ENCODE measurements at places on chromosomes 7 and 10.

DNA sequence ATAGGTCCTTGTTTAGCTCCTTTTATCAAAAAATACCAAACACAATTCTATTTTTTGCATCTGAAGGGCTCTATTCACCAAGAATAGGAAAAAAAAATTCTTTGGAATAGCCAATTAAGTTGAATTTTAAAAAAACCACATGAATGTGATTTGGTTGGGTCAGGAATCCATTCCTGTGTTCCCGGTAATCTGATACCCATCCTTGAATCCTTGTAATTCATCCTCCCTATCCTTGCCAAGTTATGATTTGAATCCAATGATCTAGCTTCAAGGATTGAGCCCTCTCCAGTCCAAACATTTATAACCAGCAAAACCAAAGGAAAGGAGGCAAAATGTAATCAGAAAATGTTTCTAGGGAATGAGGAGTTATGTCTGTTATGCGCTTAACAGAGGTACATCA is 86.6 kb downstream of the CFAP58 start:
- no peak for DNase-seq

DNA sequence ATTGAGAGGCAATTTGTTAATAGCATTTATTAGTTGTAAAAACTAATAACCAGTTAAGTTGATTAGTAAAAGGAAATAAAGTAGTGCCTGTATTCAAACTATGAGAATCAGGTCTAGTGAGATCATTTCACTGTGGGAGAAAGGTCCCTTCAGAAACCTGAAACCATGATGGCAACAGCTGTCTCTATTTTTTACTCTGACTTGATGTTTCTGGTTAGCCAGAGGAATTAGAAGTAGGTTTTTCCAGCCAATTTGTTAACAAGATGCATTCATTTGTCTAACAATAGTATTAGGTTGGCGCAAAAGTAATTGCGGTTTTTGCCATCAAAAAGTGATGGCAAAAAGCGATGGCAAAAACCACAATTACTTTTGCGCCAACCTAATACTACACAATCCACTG is 272.2 kb upstream of the YAE1 start:
- DNase-seq = no peak

DNA sequence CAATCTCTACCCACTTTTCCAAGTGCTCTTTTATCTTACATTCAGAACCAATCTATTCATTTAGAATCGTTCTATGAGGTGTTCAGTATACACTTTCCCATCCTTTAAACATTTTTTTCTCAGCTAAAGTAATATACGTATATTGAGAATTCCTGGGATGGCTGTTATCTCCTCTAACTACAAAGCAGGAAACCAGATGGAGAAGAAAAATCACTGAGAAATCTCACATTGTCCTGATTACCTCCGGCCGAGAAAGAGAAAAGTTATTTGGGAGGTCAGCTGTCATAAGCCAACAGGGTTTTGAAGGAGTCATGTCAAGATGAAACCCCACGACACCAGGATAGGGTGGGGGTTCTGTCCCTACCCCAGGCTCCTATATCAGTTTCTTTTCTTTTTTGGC is 99.2 kb upstream of the KDM7A start:
- no peak for DNase-seq

DNA sequence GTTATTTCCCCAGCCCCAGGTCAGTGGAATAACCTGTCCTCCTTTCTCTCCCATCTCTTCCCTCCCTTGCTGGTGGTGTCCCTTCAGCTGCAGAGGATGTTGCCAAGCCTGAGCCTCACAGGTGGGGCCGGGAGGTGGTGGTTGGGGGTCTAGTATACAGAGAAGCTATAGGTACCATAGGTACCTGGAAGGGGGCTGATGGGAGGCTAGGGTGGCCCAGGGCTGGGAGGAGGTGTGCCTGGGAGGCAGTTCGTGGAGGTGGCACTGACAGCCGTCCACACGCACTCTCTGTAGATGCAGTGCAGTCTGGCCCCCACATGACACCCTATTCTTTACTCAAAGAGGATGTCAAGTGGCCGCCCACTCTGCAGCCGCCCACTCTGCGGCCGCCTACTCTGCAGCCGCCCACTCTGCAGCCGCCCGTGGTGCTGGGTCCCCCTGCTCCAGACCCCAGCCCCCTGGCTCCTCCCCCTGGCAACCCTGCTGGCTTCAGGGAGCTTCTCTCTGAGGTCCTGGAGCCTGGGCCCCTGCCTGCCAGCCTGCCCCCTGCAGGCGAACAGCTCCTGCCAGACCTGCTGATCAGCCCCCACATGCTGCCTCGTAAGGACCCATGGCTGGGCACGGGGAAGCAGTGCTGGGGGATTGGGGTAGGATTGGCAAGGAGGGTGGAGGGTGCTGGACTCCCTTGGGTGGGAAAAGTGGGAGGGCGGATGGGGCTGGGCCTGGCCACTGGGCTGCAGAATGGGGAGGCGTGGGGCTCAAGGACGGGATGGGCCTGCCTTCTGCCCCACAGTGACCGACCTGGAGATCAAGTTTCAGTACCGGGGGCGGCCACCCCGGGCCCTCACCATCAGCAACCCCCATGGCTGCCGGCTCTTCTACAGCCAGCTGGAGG is 9.5 kb downstream of the IRF5 start:
- DNase-seq = no peak

- DNase-seq = no peak
Observed at GRCh38 chr7:88361357-88361756, 54.7 kb upstream of the STEAP4 start.

- no peak for DNase-seq
Observed at GRCh38 chr10:71075086-71075758, 137.1 kb upstream of the UNC5B start.

GRCh38 chr7:106070567-106071254 is 41.4 kb downstream of the SYPL1 start:
- no peak for DNase-seq

- DNase-seq = no peak
Observed at GRCh38 chr7:12493407-12493806, 77.1 kb upstream of the SCIN start.

DNA sequence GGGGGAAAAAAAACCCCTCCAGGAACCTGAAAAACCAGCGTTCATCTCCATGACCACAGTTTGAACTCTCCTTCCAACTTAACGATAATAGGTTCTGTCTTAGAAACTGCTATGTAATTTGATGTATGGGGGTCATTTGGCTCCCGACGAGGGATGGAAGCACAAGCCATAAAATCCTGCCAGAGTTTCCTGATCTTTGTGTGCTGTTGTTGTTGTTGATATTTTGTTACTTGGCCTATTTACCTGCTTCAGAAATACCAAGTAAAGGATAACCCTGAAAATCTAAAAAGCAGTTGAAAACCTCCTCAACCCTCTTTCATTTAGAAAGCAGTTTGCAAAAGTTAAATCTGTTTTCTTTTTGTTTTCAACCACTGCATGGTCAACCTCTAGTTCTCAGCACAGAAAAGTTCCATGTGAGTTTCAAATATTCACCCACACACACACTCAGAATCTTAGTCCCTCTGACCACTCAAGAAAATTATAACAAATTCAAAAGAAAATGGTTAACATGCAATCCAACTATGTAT is 9.3 kb upstream of the HOXA2 start:
- no peak for DNase-seq

GRCh38 chr10:113331961-113332360 is 220.9 kb upstream of the HABP2 start:
- no peak for DNase-seq

GRCh38 chr10:97627731-97628130 is 5.6 kb downstream of the MORN4 start:
- DNase-seq = no peak

DNA sequence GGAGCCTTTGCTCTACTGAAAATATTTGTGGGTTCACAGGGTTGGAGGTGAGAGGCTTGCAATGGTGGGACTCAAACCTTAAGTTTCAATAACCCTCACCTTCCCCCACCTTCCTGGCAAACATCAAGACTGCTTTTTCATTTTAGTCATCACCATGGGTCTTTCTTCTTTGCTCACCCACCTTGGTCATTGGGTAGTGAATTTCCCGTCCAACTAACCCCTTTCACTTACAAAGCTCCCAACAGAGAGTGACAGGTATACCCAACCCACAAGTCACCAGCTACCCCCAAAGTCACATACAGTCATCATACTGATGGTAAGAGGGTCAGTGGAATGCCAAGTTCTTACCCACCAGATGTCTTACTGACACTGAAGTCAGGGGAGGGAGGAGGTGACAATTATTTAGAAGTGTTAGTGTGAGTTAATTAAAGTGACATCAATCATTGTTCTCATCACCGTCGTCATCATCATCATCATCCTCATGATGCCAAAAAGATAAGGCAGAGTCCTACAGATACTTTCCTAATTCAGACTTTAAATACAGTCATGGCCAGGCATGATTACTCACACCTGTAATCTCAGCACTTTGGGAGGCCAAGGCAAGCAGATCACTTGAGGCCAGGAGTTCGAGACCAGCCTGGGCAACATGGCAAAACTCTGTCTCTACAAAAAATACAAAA is 49.0 kb downstream of the PIK3AP1 start:
- peak; percentile 50 for DNase-seq

- no peak for DNase-seq
Observed at GRCh38 chr10:42953684-42954674, 122.9 kb upstream of the RET start.

- DNase-seq = peak; percentile 10
Observed at GRCh38 chr10:4514445-4515108, 311.4 kb upstream of the AKR1E2 start.

- no peak for DNase-seq
Observed at GRCh38 chr10:132817701-132818211, 31.8 kb upstream of the NKX6-2 start.

GRCh38 chr7:91326516-91327199 is 62.4 kb downstream of the FZD1 start:
- no peak for DNase-seq

DNA sequence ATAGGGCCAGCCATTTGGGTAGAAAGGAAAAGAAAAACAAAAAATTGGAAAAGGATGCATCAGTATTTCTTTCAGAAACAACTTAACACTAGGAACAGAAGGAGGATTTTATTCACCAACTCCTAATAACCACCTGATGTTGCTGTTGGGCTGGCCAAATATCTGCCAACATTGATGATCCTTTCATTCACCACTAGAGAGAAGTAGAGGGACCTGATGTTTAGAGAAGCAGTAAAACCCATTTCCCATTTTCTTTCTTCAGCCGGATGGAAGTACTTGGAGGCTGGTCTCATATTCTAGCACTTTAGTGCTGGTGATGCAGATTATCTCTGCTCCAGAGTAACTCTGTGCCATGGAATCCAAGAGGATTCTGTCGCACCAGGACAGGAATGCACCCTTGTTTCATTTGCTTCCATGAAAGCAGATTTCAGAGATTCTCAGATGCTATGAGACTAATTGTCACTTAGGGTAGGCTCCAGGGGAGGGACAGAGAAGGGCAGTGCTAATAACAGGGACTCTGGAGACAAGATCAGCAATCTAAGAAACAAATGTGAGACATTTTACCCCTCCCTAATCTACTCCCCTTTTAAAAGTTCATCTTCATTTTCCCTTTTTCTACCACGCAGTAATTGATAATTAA is 3.1 kb downstream of the KLLN start:
- peak; percentile 70 for DNase-seq

- DNase-seq = no peak
Observed at GRCh38 chr7:81714306-81714705, 55.5 kb downstream of the HGF start.

- no peak for DNase-seq
Observed at GRCh38 chr7:52273685-52274610, 761.5 kb upstream of the POM121L12 start.

- no peak for DNase-seq
Observed at GRCh38 chr10:6581778-6582228, 1.7 kb upstream of the PRKCQ start.

DNA sequence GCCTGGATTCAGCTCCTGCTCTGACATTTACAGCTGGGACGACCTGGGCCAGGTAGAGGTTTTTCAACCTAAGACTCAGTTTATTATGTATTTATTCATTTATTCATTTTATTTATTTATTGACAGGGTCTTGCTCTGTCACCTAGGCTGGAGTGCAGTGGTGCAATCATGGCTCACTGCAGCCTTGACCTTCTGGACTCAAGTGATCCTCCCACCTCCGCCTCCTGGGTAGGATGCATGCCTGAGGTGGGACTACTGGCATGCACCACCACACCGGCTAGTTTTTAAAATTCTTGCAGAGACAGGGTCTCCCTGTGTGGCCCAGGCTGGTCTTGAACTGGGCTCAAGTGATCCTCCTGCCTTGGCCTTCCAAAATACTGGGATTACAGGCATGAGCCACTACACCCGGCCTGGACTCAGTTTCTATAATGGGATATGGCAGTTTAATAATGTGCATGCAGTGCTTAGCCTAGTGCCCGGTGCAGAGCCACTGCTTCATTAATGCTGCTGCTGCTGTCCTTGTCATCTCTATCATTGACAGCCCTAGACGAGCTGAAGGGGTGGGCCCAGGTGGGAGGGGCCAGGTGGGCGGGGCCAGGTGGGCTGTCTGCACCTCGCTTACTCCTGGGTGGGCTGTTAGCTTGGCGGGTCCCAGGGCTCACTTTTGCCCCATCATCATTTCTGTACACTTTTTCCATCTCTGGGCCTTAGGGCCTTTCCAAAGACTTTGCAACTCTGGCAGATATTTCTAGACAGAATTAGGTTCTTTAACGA is 92.6 kb downstream of the LHPP start:
- DNase-seq = no peak

DNA sequence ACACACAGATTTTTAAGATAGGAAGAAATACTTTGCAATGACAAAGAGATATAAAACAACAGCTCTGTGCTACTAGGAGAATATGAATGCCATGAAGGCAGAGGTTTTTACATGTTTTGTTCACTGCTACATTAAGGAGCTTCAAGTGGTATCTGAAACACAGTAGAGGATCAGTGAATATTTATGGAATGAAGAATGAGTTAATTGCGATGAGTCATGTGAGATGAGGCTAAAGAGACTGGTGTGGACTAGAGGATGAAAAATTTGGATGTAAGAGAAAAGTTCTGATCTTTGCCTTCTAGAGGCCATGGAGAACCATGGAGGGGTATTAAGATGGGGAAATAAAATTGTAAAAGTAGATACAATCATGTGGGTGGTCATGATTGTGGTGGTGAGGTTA is 434.2 kb downstream of the PHTF2 start:
- DNase-seq = no peak

DNA sequence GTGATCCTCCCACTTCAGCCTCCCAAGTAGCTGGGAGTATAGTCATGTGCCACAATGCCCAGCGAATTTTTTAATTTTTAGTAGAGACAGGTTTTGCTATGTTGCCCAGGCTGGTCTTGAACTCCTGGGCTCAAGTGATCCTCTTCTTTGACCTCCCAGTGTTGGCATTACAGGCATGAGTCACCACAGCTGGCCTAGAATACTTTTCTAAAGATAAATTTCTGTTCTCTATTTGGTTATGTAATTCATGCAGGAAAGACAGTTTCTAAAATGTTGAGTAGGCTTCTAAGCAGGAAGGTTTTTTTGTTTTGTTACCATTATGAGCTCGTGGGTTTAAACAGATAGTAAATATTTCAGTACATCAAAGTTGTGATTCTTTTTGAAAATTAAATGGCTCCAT is 5.0 kb downstream of the RBAK start:
- DNase-seq = no peak

DNA sequence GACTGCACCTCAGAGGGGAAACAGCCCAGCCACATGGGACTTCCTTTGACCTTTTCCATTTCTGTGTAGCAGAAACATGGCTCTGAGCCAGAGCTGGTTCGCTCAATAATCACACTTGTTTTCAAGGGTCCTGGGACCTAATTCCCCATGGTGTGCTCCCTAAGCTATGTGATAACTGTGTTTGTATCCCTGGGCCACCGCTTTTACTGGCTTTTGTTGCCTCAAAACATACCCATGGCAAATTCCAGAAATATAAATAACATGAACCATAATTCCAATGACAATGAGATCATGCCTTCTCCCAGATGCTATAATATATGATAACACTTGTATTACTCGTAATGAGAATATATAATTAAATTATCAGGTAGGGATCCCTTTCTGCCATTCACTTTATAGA is 196.4 kb downstream of the GFRA1 start:
- DNase-seq = no peak

- DNase-seq = peak; percentile 24
Observed at GRCh38 chr7:106772655-106773108, 92.4 kb upstream of the PIK3CG start.
